Astrocyte of the spinal cord (primary cell): ENCODE measurements at places on chromosomes 6 and 20.

- DNase-seq, result no peak
These were observed 244.5 kb downstream of the TPBG start for GRCh38 chr6:82607998-82608725.

GRCh38 chr6:80643881-80644280 lies 537.4 kb downstream of the BCKDHB start:
- DNase-seq, result no peak

GRCh38 chr6:3318821-3319540 lies 60.2 kb downstream of the PSMG4 start:
- DNase-seq, result no peak

DNA sequence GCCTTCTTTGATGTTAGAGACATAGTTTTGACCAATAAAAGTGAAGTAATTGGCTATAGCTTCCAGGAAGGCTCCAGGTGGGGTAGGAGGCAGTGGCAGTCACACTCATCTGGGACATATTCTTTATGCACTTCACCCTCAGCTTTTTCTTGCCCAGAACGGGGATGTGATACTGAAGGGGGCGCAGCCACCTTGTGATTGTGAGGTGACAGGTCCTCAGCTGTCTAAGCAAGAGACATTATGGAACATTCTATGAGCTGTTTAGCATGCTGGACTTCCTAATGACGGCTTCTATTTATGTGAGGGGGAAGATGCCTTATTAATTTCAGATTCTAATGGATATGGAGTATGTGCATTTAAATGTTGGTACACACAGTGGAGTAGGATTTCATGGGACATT lies 151.3 kb upstream of the ZFP64 start:
- DNase-seq, result no peak

DNA sequence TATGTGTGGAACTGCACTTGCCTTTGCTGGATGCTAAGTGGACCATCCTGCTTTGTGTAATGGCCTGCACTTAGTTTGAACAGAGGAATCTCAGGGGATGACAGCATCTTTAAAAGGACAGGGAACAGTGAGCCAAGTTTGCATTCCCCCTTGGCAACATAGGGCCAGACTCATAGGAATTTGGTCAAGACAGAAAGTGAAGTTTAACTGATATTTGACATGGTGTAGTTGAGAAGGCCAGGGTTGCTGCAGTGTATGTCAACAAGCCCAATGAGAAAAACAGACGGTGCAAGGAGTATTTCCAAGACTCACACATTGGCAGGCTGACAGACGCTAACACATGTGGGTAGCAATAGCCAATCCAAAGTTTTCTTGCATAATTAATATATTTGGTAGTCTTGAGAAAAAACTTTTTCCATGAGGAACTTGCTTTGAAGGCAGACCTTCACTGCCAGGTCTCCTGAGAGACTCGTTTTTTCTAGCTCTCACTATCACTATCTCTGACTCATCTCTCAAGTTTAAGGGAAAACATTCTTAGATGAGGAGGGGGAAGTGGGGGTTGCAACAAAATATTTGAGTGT lies 213.8 kb downstream of the IBTK start:
- no peak for DNase-seq

DNA sequence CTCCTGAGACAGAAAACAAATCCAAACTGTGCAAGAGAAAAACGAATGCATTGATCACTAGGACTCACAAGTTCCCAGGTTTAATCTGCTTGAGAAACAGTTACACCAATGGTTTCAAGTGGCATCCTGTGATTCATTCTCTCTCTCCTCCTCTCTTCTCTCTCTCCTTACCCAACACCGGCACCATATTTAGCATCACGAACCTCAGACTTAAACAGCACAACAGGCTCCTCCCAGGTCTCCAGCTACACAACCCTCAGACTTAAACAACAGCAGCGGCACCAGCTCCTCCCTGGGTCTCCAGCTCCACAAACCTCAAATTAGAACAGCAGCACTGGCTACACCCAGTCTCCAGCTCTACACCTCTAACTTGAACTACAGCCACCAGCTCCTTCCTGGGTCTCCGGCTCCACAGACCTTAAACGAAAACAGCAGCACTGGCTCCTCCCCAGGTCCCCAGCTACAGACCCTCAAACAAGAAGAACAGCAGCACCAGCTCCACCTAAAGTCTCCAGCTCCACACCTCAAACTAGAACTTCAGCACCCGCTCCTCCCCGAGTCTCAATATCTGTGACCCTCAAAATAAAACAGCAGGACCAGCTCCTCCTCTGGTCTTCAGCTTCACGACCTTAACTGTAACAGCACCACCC lies 355.9 kb downstream of the PREX1 start:
- no peak for DNase-seq

- no peak for DNase-seq
These were observed 226.2 kb downstream of the ERMARD start for GRCh38 chr6:169977434-169978265.

DNA sequence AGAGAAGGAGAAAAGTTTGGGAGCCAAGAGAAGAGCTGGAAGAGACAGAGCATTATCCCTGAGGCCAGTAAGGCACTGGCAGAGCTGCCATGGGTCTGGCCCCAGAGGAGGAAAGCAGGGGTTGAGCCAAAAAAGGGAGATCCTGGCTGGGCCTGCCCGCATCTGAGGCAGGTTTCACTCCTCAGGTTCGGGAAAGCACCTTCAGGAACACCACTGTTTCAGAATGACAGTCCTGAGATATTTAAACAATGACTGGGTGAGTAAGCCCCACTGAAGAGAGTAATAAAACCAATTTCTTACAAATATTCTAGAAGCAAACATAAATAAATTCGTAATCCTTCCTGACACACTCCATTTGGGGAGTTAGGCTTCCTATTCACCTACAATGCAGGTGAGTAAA lies 152.2 kb downstream of the BACH2 start:
- no peak for DNase-seq

DNA sequence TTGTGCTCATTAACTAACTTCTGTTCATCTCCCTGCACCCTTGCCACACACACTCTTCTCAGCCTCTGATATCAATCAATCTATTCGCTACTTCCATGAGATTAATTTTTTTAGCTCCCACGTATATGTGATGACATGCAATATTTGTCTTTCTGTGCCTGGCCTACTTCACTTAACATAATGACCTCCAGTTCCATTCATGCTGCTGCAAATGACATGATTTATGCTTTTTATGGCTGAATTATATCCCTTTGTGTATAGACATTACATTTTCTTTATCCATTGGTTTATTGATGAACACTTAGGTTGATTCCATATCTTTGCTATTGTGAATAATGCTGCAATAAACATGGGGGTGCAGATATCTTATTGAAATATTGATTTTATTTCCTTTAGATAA lies 50.8 kb upstream of the SPTLC3 start:
- no peak for DNase-seq

DNA sequence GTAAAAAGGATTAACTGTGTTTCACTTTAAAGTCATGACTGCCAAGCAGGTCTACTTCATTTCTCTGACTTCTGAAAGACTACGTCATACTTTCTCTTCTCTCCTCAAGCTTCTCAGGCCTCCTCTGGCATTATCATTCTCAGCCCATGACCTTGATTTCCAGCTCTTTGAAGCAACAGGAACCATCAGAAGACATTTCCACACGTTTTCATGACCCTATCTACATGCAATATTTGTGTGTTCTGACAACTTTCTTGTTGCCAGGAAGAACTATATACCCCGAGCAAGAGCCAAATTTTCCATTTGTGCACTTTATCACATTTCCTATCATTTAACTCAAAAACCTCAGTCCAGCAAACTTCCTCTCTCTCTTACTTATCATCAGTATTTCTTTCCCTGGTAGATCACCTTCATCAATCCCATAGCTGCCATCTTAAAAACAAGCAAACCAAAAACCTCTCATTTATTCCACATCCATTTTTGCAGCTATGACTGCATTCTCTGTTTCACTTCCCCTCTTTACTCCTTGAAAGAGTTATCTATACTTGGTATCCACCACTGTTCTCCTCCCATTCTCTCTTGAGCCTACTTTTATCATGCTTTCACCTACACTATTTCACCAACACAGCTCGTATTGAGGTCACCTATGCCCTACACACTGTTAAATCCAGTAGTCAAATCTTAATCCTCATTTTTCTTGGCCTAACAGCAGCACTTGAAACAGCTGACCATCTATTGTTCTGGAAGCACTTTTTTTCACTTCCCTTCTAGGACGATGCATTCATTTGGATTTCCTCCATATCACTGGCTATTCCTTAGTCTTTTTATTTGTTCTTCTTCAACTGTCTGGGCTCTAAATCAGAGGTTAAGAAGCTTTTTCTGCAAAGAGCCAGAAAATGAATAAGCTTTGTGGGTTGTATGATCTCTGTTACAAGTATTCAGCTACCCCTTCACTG lies 47.1 kb downstream of the STX7 start:
- DNase-seq, result no peak

- no peak for DNase-seq
These were observed 154.6 kb upstream of the VGLL2 start for GRCh38 chr6:117110737-117111136.

DNA sequence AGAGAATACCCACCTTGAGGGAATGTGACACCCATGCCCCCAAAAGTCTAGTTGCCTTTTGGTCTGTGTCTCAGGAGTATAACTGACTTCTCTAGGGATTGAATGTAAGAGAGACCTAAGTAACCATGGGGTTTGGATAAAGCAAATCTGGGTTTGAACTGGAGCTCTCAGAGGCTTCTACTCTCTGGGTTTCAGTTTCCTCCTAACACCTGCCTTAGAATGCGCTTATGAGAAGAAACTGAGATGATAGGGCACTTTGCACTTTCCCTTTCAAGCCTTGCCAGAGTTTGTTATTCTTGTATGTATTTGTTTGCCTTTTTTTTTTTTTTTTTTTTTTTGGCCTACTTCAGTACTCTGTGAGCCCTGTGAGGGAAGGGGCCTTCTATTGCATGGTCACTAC lies 19.4 kb downstream of the SDHAF4 start:
- DNase-seq, result no peak

DNA sequence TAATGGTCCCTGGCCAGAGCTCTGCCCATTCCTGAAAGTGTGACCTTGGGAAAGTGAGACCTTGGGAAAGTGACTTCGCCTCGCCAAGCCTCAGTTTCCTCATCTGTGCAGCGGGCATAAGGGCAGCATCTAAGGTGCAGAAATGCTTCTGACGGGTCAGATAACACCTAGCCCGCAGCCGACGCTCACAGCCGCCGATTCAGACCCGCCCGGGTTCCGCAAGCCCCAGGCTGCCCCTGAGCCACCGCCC lies 486 bp downstream of the FKBP1A start:
- no peak for DNase-seq

DNA sequence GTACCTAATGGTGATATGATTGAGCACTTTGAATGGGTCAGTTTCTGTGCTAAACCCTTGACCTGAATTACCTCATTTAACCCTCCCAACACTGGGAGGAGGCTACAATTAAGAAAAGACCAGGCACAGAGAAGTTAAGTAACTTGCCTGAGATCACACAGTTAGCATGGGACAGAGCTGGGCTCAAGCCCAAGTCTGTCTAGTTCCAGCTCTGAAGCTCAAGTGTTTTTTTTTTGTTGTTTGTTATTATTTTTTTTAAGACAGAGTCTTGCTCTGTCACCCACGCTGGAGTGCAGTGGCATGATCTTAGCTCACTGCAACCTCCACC lies 4.0 kb downstream of the FAM83D start:
- no peak for DNase-seq

DNA sequence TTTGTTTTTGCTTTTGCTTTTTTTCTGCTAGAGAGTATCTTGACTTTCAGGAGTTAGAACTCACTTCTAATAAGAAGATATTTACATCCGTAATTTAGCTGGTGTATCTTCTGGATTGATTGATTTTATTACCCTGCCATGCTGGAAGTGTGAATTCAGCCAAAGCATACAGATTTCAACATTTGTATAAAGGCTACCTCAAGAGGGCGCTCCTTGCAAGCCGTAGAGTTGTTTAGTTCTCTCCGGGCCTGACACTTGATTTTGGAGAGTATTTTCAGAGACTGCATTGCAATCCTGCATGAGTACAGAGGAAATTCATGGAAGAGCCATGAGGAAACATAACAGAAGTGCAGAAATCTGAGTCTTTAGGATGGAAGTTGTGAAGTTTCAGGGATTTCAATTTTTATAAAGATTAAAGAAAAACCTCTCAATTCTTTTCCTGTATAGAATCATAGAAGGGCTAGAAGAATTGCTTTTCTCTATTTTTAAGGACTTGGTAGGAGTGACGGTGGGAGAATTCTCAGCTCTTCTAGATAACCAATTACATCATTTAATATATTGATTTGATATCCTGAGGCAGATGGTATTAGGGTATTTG lies 66.7 kb upstream of the TIAM2 start:
- DNase-seq, result peak; percentile 74

DNA sequence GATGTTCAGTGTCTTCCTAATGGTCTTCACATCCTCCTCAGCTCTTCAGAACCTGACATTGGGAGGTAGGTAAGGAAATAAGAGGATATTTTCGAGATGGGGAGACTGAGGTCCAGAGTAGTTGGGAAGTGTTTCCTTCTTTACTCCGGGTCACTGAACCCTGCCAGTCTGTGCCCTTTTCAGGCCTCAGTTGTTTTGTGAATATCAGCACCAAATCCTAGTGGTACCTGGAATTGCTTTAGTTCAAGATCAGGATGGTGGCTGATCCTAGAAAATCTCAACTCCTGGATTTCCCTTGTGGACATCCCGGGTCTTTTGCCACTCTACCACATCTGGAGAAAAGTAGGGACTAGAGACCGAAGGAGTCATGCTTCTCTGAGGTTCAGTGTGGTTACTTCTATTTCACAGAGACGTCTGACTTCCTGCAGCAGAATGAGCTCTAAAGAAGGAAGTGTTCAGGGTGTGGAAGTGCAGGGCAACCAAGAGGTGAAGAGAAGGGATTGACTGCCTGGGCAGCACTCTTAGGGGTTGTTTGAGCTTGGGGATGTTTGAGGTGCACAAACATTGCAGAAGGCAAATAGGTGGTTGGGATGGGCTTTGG lies 995 bp downstream of the STK4 start:
- no peak for DNase-seq

DNA sequence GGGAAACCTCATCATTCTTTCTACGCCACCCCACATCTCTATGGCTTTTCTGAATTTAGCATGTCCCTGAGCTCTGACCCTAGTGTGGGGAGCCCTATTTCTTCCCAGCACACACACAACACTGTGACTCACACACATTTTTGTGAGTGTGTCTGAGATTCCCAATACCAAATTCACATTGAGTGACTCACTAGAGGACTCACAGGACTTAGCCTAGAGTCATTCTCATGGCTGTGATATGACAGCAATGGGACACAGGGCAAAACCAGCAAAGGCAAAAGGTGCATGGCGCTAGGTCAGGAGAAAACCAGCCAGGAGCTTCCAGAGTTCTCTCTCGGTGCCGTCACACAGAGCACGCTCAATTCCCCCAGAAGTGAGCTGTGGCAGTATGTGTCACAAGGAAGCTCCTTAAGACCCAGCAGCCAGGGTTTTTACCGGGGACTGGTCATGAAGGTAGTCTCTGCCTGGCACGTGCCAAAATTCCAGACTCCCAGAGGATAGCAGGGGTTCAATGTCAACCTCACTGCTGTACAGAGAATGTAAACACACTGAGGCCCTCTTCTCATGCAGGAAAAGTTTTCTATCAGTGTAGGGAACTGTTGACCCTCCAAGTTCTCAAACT lies 6.2 kb downstream of the CSTL1 start:
- DNase-seq, result peak; percentile 65
